Upper lobe of left lung (tissue), 6 donors: ENCODE measurements at places on chromosomes 3 and 15. TPM values are rescaled to one million over a fixed set of nuclear protein-coding genes. Genes with fewer than 3 reads are reported as not detected.

DNA sequence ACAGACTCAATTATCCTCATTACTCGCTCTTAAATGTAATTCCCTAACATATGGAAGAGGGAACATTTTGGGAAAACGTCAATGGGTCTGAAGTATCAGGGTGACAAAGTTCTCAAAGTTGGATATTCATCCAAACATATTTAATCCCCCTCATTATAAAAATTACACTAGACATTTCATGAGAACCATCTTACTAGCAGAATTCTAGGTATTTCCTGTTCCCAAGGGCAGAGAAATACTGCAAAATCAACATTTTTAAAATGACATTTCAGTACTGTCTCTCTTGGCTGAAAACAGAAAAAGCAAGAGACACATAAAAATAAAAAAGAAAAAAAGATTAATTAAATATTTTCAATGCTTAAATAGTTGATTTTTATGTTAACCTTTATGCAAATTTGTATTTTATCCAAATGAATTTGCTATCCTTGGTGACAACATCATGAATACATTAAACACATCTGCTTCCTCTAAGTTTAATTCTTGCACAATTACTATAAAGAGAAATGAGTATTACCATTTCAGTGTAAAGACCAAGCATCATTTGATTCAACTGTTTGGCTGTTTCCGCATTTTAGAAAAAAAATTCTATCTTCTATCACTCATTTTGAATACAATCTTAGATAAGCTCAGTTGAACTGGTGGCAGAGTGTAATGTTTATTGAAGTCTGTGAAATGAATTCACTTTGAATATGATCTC, 114.8 kb upstream of the COL8A1 start:
- H3K27me3 ChIP-seq = no peaks in the 10 kb centered on the region
- no peak overlapping the region for H3K4me3 ChIP-seq
- no peak overlapping the region for H3K27ac ChIP-seq
- DNase-seq = no peak
- no peaks in the 10 kb centered on the region for H3K36me3 ChIP-seq

- H3K36me3 ChIP-seq = no peaks in the 10 kb centered on the region
- no peak for DNase-seq
- no peak overlapping the region for H3K4me3 ChIP-seq
- H3K27ac ChIP-seq = no peak overlapping the region
- no peaks in the 10 kb centered on the region for H3K27me3 ChIP-seq
Measured at GRCh38 chr3:17399586-17399985, 342.8 kb downstream of the TBC1D5 start.

DNA sequence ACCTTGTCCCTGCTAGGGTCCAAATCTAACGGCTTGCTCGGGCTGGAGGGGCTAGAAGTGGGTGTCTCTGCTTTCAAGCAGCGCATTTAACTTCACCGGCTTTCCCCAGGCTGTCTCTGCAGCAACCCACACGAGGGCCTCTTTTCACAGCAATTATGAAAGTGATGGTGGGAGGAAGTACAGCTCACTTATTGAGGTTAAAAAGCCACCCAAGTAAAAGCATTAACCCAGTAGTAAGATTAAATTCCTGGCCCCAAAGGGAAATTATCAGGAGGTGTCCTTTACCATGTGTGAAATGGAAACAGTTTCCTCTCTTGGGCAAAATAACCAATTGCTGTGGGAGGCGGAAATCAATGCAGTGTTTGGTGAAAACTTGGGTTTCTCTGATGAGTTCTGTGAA, 41.1 kb downstream of the NGRN start:
- H3K36me3 ChIP-seq = no peaks in the 10 kb centered on the region
- H3K4me3 ChIP-seq = no peak overlapping the region
- DNase-seq = no peak
- H3K27me3 ChIP-seq = no peaks in the 10 kb centered on the region
- H3K4me1 ChIP-seq = peaks cover 5% of the 10 kb centered on the region
- H3K27ac ChIP-seq = no peak overlapping the region

ZIC1 gene
- total RNA-seq = not detected

DNA sequence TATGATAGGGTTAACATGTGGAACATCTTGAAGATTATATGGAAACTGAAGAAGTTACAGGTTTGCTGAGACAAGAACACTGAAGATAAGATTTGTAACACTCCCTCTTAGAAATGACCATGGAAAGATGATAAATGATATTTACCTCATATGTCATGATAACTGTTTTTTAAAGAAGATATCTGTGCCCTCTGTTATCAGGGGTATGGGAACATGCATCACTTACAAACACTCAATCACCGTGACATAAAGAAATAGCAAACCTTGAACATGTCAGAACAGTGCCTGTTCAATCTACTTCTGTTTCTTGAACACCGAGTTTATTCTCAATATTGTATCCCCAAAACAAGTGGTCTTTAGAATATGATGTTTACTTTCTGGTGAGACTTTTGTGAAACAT, 149.4 kb downstream of the ROBO2 start:
- no peaks in the 10 kb centered on the region for H3K27me3 ChIP-seq
- no peak overlapping the region for H3K27ac ChIP-seq
- no peak for DNase-seq
- H3K4me3 ChIP-seq = no peak overlapping the region
- no peaks in the 10 kb centered on the region for H3K4me1 ChIP-seq
- H3K36me3 ChIP-seq = no peaks in the 10 kb centered on the region

BNIP2 gene
- 99.1 TPM for total RNA-seq

MKRN2OS gene
- 0.47 TPM for total RNA-seq

PPP1R2 gene
- 38.5 TPM for total RNA-seq

ADCY5 gene
- total RNA-seq = 2.6 TPM

DNA sequence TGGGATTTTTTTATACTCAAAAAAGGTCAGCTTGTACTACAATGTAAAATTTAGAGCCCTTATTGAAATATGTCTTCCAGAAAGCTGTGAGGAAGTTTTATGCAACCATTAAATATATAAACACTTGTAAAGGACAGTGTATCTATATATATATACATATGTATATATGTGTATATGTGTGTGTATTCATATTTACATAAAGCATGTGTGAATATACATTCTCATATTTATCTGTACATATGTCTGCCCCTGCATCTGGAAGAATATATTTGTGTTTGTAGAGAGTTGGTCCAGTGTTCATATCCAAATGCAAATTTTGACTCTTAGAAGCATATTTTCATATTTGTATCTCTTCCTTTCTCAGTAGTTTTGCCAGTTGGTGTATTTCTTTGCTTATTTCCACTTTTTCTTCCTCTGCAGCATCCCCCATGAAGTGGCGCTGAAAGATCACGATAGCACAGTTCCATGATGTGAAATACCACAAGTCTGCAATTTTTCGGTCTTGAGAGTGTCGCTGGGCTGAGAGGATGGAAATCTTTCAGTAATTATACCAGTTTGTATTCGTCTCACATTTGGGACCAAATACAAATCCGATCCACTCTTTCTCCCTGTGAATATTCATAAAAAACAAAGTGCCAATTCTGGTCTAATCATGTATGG, 311.7 kb upstream of the DPH6 start:
- DNase-seq = no peak
- no peak overlapping the region for H3K27ac ChIP-seq
- H3K4me3 ChIP-seq = no peak overlapping the region
- H3K4me1 ChIP-seq = no peaks in the 10 kb centered on the region
- no peaks in the 10 kb centered on the region for H3K36me3 ChIP-seq
- no peaks in the 10 kb centered on the region for H3K27me3 ChIP-seq

DNA sequence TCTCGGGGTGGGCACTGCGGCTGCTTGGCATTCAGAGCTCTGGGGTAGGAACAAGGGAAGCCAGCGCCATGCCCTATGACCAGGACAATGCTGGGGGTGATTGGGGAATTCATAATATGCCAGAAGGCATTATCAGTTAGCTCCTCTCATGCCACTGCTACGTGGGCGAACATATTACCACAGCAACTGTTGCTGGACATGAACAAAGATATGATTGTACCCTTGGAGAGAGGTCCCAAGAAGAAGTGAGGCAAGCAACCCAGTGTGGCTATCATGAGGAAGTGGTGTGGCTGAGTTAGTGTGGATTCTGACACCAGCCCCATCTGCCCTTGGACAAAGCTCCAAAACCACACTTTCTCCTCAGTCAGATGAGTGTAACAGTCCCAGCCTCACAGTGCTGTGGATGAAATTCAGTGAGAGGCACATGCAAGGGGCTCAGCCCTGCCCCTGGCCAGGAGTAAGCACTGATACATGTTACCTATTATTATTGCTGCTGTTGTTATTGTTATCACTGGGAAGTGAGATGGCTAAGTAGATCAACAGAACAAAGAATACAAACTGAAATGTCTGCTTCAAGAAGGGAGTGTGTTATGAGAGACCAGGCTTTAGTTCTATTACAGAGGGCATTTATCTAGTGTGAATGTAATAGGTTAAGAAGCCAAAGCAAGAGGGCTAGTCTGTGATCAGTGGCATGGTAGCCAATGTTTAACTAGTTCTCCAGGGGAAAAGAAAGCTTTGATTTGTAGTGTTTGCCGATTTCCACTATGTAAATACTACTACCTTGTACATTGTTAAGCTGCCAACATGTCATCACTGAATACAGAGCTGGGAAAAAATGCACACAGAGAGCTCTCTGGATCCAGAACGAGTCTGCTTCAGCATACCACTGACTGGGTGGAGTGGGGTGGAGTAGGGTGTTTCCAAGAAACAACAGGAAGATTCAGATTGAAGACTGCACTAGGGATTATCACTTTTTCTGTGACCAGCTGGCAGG, 222.3 kb upstream of the EIF1B start:
- no peak overlapping the region for H3K4me3 ChIP-seq
- no peak overlapping the region for H3K27ac ChIP-seq
- H3K27me3 ChIP-seq = no peaks in the 10 kb centered on the region
- H3K36me3 ChIP-seq = no peaks in the 10 kb centered on the region

DNA sequence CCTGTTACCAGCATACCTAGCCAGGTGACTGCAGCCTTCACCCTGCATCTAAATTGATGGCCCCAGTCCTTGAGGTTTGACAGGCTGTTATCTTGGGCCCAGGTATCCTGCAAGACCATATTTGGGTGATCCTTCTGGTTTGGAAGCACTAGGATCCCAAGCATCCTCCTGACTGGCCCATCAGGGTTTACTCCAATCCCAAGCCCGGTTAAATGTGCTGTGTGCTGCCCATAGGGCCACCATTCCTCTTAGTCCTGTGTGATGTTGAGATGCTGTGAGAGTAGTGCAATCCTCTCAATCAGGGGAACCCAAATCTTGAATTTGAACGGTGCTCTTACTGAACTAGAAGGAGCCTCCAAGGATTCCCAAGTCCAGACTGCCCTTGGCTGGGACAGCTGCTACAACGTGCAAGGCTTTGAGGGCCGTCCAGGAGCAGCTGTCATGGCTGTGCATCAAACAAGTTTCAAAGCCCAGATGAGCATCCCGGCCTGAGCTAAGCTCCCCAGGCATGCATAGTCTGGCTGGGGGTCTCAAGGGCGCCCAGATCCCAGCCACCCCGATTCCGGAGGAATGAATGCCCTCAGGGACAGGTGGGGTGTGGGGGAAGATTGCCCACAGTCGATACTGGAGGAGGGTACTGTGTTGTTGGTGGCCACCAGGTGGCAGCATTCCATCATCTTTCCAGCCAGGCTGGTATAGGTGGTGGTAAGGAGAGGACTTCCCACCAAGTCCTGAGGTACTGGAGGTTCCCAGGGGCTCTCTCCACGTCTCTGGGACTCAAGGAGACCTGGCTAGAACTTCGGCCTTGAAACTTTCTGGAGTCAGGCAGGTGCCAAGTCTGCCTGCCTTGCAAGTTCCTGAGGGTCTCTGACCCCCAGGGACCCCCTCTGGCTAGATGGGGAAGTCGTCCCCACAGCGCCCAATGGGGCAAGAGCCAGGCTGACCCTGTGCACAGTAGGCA, 32.6 kb downstream of the RBM5 start:
- no peak overlapping the region for H3K27ac ChIP-seq
- no peak for DNase-seq
- H3K36me3 ChIP-seq = peaks cover 54% of the 10 kb centered on the region
- peaks cover 18% of the 10 kb centered on the region for H3K4me1 ChIP-seq
- no peaks in the 10 kb centered on the region for H3K27me3 ChIP-seq

DNA sequence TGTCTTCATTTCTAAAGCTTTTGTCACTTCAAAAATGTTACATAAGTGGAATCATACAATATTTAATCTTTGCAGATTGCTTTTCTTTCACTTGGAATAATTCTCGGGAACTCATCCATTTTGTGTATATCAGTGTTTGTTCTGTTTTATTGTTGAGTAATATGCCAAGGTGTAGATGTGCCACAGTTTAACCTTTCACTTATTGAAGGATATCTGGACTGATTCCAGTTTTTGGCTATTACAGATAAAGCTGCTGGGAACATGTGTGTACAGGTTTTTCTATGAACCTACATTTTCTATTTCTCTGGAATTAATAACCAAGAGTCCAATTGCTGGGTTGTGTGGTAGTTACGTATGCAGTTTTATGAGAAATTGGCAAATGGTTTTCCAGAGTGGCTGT, 334.9 kb downstream of the PTPRG start:
- no peak overlapping the region for H3K27ac ChIP-seq
- DNase-seq = no peak
- H3K27me3 ChIP-seq = no peaks in the 10 kb centered on the region
- H3K4me1 ChIP-seq = peaks cover 13% of the 10 kb centered on the region

DNA sequence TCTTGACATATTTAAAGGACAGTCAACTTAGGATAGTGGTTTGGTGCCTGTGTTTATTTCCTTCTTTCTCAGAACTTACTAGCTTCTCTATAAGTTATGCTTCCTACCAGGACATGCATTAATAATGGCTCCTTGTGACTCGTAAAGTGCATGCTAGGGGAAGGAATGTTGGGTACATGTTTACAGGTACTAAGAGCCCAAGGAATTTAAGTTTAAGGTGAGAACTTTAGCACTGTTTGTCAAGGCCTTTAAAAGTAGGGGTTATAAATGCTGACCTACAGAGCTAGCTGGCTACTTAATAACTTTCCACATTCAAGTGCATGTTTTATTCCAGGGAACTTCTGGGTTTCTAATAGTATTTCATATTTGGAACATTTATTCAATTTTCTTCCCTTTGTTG, at the start of gene TMEM207:
TSS of gene TMEM207 (minus strand) at position 101 of the 400 bp plus-strand sequence. CDS start at position 9, 92 bp downstream.
- no peak within 1 kb of the TSS for H3K4me3 ChIP-seq
- no peaks in the 10 kb centered on the region for H3K27me3 ChIP-seq
- no peaks in the 10 kb centered on the region for H3K4me1 ChIP-seq
- no peaks in the 10 kb centered on the region for H3K36me3 ChIP-seq
- H3K27ac ChIP-seq = no peak within 1 kb of the TSS
- DNase-seq = no peak

THSD4 gene
- 16.8 TPM for total RNA-seq

OR5H2 gene
- not detected for total RNA-seq

- H3K4me1 ChIP-seq = no peaks in the 10 kb centered on the region
- no peak for DNase-seq
- no peak overlapping the region for H3K4me3 ChIP-seq
- no peak overlapping the region for H3K27ac ChIP-seq
- no peaks in the 10 kb centered on the region for H3K27me3 ChIP-seq
Measured at GRCh38 chr3:122461806-122462205, 45.9 kb upstream of the WDR5B start.

DNA sequence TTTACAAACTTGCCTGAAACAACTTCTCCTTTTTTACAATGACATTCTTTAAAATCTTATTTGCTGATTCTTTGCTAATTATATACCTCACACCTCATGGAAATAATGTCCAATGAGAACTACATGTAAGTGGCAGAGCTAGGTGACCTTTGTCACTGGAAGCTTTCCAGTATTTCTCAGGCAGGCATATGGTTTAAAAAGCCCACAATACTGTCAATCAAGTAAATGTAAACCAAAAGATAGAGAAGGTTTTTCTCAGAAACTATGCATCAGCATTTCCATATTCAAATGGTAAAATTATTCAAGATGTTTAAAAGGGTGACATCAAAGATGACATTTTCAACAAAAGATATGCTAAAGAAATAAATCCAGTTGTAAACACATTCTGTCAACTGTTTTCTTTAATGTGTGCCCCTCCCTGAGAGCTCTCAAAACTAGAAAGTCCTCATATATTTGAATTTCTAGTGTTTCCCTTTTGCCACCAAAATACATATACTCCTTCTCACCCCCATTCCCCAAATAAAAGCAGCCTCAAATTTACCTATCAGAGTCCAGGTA, 10.1 kb upstream of the STRIT1 start:
- H3K4me3 ChIP-seq = no peak overlapping the region
- no peak for DNase-seq
- no peak overlapping the region for H3K27ac ChIP-seq
- H3K27me3 ChIP-seq = no peaks in the 10 kb centered on the region
